Stimulated activated naive CD8-positive, alpha-beta T cell treated with anti-CD3 and anti-CD28 coated beads, Interleukin-15, amount 100 ng/mL, for 72 hours (primary cell): ENCODE measurements at places on chromosomes 3 and 15.

GRCh38 chr3:185405664-185406063, 42.7 kb downstream of the MAP3K13 start:
- no peak for DNase-seq

DNA sequence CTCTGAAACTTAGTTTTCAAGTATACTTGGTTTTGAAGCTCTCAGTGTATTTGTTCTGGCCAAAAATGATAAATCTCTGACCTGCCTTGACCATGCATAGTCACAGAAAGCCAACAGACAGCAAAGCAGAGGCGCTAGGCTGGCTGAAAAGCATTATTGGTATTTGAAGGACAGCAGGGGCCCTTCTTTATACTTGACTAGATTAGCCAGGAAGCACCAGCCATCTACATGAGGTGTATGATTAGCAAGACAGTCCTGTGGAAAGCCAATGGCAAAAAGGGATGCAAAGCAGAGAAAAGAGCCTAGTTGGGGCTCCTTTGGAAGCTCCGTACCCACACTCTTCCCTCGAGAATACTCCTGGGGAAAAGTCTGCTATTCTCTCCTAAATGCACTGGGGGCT, 7.8 kb downstream of the SLC24A1 start:
- DNase-seq = no peak

GRCh38 chr15:33296050-33296449, 14.7 kb upstream of the RYR3 start:
- DNase-seq = no peak

DNA sequence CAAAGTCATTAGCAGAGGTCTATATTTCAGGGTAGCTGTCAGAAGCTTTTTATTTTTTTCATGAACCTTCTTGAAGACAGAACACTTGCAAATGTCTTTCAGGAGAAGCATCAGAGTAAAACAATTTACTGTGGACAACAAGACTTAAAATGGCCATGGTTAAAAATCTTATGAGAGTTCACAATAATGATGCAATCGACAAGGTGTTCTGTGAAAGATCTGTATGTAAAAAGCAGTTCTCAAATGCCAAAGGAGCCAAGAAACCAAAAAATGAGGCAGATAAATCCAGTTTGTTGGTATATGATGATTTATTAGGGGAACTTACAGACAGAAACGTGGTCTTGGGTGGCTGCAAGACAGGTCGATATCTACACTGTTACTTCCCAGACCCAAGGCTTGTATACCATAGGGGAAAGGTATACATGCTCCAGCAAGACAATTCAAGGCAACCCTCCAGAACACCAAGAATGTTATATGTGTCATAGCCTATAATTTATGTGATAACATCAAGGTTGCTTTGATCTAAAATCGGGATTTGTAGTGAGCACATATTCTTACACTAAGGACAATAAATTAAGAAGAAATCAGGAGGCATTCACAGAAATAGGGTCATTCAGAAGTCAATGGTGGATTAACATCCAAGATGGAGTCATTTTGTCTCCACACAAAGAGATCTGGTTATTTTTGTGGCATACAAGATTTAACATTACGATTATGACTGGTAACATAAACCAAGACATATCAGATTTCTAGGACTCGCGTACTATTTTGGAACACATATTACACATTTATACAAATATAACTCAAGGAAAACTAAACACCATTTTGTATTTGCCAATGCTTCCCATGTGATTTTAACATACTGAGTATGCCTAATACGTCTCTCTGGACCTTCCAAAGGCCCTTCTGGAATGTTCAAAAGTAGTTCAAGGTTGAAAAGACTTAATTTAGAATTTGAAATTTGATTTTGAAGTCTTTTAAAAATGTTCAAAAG, 316.4 kb downstream of the THSD4 start:
- no peak for DNase-seq

DNA sequence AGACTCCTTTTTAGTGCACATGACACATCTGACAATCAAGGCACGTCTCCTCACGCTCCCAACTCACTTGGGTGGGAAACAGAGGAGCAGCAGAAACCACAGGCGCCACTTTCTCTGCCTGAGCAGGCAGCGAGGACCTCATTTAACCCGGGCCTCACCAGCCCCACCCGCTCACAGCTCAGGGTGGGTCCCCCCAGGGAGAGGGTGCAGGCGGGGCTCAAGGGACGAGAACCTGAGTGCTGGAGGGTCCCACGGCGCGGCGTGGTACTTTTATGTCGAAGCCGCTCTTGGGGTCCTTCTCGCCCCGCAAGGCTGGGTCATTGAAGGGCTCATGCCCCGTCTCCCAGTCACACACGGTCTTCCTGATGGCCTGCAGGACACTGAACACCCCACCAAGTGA, 62.6 kb downstream of the CYFIP1 start:
- DNase-seq = no peak
